Ureter (tissue), 1 donor: ENCODE measurements at places on chromosomes 13 and 19. TPM values are rescaled to one million over a fixed set of nuclear protein-coding genes. Genes with fewer than 3 reads are reported as not detected.

Gene RNF113B
- not detected for total RNA-seq

Gene TMPRSS9
- not detected for total RNA-seq

Gene SLC39A3
- total RNA-seq = 34.6 TPM

Gene CABP5
- total RNA-seq = not detected
